Suppressor macrophage treated with lipopolysaccharide for 1 hour (primary cell): ENCODE measurements at places on chromosomes 16 and 17.

DNA sequence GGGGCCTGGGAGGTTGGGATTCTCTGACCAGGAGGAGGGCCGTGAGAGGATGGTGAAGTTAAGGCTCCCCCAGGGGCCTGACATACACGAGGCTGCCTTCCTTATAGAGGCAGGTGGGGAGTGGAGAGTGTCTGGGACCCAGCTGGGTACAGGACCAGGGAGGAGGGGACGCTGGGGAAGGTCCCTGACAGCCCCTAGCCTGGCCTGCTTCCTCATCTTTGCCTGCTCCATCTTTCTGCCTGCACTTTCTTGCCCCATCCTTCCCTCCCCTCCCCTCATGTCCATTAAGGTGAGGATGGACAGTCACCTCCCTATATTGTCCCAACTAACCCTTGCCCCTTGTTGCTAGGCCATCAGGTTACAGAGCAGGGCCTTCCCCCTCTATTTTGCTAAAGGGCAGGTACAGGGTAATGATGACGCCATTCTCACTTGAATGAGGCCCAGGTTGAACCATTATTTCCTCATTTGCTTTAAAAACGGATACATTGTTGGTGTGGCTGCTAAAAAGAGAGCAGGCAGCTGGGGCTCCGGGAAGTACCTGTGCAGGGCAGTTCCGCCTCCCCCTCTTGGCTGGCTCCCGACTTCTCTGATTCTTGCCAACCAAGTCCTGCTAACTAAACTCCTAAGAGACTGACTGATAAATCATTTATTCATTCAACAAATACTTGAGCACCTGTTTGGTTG is 1.3 kb downstream of the C17orf99 start:
- no peak for DNase-seq

DNA sequence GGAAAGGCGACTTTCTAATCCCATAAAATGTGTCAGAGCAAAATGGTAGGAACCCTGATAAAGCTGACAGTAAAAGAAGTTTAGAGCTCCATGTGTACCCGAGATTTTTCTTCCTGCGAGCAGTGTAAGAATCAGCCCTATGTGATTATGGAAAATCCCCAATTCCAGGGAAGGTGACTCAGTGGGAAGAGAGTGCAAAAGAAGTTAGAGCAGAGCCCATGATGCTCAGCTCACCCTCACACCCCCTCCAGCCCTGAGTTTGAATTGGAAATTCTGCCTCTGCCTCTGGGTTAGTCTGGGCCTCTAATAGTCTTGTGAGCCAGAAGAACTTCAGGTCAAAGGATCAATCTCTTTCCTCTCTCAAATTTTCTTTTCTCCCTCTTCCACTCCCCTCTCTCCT is 12.5 kb downstream of the C17orf78 start:
- peak; percentile 9 for DNase-seq

GRCh38 chr17:63496663-63497400 is 20.0 kb downstream of the ACE start:
- no peak for DNase-seq

GRCh38 chr16:71358464-71358998 is at the start of gene CALB2:
CALB2 (plus strand) TSS chr16:71358723; CDS start chr16:71358793, 70 bp downstream.
- peak; percentile 84 for DNase-seq

GRCh38 chr17:82798752-82799151 is 41.1 kb downstream of the ZNF750 start:
- DNase-seq = no peak

GRCh38 chr17:7045492-7046126 is 1.7 kb upstream of the SLC16A11 start:
- DNase-seq = peak; percentile 90

- DNase-seq = no peak
These were observed 12.0 kb downstream of the TBC1D16 start for GRCh38 chr17:80023481-80024205.
